GM12878 (cell line): ENCODE measurements at places on chromosomes 5 and 9. TPM values are rescaled to one million over a fixed set of nuclear protein-coding genes. Genes with fewer than 3 reads are reported as not detected.

GRCh38 chr9:125652759-125653158 lies 54.2 kb downstream of the MAPKAP1 start:
- DNase-seq = no peak

Gene FOXD1
- total RNA-seq = not detected in 2 replicates

Gene SPRY4
- total RNA-seq = 0.35 and 0.41 TPM in 2 replicates

DNA sequence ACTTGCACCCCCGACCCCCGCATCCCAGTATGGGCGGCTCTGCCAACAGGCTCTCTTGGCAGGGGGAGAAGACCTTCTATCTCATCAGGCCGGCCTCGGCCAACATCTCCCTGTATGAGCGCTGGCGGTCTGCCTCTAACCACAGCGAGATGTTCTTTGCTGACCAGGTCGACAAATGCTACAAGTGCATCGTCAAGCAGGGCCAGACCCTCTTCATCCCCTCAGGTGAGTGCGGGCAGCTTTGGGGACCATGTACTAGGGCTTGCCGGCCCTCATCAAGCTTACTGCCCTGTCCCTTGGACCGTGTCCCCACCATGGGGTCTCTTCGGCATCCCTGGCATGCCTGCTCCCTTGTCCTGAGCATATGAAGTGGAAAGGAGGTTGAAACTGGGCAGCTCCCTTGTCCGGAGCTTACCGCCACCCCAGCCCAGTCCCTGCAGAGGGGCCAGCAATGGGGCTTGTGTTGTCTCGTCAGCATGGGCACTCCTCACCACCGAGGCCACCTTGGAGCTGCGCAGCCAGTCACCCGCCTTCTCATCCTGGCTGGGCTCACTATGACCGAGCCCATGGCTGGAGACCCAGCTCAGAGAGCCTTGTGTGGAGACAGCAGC lies 78.1 kb downstream of the PHF2 start:
- no peak for DNase-seq

DNA sequence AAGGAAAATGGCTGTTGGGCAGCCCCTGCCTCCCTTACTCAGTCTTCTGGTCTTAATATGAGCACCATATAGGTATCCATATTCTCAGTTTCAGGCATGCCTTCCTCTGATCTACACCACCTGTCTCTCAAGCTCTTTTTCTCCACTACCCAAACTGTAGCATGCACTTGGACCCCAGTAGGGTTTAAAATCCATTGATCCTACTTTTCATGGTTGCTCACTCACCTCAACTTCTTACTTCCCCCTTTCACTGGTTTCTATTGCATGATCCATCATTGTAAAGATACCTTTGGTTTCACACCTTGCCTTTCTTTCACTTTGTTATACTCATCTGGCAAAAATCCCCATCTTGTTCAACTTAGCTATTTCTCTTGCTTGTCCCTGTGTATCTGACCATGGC lies 159.4 kb downstream of the KDM4C start:
- peak; percentile 46 for DNase-seq

DNA sequence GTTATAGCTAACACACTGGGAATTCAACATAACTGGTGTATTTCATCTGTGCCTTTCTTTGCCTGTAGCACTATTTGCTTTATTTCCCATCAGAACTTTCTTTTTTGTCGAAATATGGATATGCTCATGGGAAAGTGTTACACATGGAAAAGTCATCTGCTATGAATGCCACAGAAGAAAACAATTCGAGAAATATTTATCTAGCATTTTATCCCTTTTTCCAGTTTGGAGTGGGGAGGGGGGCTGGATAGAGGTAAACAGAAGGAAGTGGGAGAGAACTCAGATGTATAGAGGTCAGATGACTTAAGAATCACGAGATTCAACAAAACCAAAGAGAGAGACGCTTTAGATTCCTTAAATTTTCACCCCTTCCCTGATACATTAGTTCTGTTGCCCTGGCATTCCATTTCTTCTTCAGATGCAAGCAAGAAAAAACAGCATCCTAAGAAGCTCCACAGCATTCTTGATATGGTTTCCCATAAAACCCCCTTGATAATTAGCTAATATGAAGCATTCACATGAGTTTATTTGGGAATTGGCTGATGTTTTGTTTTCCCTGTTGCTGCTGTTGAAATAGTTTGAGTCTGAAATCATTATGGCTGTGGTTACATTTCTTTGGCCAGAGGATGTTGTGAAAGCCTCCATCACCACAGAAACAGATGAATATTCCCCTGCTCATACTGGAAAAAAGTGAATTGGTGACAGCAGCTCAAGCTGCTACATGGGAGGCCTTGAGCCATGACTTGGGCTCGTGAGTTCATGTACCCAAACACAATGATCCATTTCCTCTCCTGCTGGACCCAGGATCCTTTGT lies 335.8 kb upstream of the DAB2 start:
- no peak for DNase-seq

- no peak for DNase-seq
Measured at GRCh38 chr5:2577312-2578036, 174.0 kb downstream of the IRX2 start.

Gene UGT3A2
- 0.24 TPM in 1 of 2 replicates, not detected in the other for total RNA-seq

DNA sequence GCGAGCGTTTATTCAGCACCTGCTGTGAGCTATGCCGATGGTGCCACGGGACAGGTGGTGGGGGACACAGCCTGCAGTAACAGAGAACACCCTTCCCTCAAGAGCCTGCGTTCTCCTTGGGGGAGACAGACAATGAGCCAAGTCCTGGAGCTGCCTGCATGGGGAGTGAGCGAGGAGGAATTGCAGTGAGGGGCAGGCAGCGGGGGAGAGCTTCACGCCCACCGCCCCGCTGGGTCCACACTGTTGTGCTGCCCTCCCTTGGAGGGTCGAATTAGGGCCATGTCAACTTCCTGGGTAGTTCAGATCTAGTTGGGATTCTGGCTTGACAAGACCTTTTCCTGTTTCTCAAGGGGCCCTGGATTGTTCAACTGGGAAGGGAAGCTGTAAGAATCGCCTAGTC lies 55.5 kb upstream of the N4BP3 start:
- DNase-seq = no peak

Gene SLC6A7
- 0.08 TPM in 1 of 2 replicates, not detected in the other for total RNA-seq

DNA sequence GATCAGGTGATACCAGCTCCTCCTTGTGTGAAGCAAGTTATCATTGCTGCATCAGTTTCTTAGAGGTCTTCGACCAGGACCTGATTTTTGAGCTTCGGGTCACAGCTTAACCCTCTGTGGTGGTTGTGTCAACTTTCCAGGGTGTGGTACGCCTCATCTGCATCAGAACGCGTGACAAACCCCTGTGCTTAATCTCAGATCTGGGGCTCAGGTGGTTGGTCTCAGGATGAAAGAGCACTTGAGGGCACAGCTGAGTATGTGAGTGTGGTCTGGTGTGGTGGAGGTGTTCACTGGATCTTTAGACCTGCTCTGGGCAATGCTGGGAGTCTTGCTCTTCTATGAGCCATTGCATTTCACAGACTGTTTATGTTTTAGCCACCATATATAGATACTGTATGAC lies 64.1 kb downstream of the OSTF1 start:
- DNase-seq = no peak

DNA sequence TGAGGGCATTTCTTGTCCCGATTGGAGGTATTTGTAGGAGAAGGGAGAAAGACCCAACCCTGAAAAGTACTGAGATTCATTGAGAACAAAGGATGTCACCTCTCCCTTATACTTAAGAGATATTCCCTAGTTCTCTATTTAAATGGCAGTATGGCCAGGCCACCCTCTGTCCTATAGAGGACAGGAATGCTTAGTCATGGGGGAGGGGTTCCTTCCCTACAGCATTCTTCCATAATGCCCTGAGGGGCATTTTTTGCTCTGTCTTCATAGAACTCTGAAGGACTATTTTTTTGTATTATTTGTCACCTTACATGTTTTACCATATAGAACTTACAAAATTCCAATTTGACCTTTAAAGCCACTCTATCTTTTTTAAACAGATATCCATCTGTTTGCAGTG lies 176.3 kb downstream of the TMEM161B start:
- DNase-seq = no peak

Gene PCDHA5
- total RNA-seq = not detected in 2 replicates

Gene PHF24
- not detected in 2 replicates for total RNA-seq

- DNase-seq = no peak
Measured at GRCh38 chr5:134133188-134133994, 18.9 kb downstream of the TCF7 start.

- no peak for DNase-seq
Measured at GRCh38 chr9:108442627-108443018, 413.2 kb downstream of the ACTL7B start.

DNA sequence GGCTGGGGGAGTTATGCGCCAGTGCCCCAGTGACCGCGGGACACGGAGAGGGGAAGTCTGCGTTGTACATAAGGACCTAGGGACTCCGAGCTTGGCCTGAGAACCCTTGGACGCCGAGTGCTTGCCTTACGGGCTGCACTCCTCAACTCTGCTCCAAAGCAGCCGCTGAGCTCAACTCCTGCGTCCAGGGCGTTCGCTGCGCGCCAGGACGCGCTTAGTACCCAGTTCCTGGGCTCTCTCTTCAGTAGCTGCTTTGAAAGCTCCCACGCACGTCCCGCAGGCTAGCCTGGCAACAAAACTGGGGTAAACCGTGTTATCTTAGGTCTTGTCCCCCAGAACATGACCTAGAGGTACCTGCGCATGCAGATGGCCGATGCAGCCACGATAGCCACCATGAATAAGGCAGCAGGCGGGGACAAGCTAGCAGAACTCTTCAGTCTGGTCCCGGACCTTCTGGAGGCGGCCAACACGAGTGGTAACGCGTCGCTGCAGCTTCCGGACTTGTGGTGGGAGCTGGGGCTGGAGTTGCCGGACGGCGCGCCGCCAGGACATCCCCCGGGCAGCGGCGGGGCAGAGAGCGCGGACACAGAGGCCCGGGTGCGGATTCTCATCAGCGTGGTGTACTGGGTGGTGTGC lies at the start of gene RXFP3:
Gene RXFP3 (plus strand): TSS at position 6 of the 636 bp plus-strand sequence. CDS start 355 bp downstream, at position 361.
- no peak for DNase-seq

- DNase-seq = no peak
Measured at GRCh38 chr5:19547640-19548039, 440.4 kb downstream of the CDH18 start.

GRCh38 chr9:9799287-9799686 lies 813.5 kb downstream of the PTPRD start:
- DNase-seq = no peak

Gene TMEM171
- total RNA-seq = not detected in 2 replicates

DNA sequence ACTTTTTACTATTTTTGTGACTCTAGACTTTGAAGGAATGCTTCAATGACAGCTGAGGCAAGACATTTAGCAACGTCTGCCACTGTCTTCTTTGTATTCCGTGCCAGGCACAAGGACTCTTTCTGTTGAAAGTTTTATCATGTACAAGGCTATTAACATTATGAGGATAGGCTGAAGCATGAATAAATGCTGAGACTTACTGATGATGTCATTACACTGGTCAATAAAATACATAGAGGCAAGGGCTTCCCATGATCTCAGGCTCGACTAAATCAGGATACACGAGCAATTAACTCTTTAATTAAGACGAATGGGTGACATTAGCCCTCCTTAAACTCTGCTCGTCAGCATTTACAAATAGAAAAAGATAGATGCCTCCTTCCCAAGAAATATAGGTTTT lies 1393.3 kb upstream of the WWC1 start:
- DNase-seq = no peak

DNA sequence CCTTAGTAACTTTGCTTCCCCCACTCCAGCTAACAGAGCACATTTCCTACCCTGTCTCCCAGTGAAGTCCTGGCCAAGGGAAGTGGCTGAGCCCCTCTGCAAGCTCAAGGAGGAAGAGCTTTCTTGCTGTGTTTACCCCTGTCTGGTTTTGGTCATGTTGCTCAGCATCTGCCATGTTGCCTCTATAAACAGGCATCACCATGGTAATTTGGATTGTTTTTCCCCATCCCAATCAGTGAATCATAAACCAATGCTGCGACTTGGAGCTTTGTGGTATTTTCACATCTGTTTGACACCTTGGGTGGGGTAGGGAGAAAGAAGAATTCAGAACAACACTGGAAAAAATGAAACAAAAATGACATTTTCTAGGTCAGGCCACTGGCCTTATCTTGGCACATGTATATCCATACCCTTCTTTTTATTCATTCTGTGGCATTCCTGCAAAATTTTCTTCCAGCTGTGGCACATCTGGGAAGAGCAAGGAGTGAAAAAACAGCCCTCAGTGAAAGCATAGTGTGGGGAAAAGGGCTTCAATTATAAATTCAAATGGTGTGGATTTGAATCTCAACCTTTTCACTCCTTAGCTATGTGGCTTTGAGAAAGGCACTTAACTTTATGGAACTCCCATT lies 42.5 kb downstream of the SLIT3 start:
- DNase-seq = no peak

DNA sequence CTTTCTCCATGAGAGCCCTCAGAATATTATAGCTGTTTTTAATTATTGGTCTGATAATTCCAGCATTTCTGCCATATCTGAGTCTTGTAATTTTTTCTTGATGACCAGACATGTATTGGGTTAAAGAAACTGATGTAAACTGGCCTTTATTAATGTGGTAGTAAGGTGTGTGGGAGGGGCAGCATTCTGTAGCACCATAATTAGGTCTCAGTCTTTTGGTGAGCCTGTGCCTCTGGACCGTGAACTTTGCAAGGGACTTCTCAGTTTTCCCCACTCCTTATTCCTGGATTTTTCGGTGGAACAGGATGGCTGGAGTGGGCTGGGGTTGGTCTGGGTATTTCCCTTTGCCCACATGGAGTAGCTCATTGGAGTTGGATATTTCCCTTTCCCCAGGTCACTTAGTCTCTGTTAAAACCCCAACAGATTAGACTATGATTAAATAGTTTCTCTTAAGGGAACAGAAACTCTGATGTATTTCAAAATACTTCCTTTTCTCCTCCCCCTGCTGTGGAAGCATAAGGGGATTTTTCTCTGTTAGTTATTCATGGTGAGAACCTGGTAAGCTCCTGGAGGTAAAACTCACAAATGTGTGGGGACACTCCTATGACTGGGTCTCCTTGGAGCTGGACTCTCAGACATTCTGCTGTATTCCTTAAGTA lies 52.4 kb downstream of the FSD1L start:
- peak; percentile 62 for DNase-seq

DNA sequence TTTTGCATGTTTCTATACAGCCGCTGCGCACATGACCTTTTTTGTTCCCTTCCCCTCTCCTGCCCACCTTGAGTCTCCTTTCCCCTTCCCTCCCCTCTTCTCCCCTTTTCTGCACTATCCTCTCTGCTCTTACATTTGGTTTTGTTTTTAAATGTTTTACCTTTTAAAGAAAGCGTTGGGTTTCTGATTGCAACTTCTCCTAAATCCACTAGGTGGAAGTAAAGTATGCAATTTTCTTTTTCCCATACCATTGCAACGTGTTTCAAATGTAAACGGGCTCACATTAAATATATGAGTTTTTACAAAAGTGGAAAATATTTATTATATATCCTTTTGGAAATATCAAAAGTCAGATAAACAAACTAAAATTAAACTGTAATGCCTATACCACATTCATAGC lies 500.9 kb downstream of the DIRAS2 start:
- DNase-seq = no peak

DNA sequence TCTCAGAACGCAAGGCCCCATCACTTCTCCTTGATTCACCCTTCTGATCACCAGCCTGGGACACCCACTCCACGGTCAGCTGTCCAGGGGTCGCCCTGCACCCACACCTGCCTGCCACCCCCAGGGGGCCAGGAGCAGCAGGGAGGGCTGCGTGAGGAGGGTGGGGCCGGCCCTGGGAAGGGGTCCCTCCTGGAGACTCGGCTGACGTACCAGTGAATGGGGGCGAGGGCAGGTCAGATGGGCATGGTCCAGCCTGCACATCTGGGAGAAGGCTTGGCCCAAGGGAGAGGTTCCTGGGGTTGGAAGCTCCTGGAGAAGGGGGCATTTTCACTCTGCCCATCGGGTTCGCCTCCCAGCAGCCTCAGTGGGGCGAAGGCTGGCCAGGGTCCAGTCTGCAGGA lies 21.8 kb upstream of the SARDH start:
- DNase-seq = no peak
